ENCODE measurements at places on chromosomes 5 and 9.

DNA sequence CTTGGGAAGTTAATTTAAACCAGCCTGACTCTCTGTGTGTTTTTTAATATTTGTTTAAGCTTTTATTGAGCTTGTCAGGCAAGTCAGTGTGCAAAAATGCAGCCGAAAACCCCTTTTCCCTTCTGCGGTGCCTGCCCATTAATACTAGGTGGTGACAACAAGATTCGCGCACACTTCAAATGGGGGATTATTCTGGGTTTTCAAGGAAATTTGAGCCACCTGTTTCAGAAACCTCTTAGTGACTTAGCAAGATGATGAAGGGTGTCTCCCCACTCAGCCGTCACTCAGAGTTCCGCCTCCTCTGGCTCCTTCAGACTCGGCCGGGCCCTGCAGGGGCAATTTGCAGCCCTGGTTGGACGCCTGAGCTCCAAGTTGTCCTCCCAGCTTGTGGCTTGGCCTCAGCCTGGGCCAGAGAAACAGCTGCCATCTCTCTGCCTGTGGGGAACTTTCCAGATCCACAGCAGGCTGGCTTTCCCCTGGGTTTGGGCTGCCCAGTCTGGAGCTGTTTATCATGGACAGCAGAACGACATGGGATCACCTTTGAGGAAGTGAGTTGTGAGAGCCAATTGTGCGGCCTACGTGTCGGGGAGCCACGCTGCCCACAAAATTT is 75.9 kb downstream of the SPRY4 start:
- DNase-seq: no peak

GRCh38 chr5:39138892-39139291 is 64.7 kb upstream of the RICTOR start:
- DNase-seq: no peak

DNA sequence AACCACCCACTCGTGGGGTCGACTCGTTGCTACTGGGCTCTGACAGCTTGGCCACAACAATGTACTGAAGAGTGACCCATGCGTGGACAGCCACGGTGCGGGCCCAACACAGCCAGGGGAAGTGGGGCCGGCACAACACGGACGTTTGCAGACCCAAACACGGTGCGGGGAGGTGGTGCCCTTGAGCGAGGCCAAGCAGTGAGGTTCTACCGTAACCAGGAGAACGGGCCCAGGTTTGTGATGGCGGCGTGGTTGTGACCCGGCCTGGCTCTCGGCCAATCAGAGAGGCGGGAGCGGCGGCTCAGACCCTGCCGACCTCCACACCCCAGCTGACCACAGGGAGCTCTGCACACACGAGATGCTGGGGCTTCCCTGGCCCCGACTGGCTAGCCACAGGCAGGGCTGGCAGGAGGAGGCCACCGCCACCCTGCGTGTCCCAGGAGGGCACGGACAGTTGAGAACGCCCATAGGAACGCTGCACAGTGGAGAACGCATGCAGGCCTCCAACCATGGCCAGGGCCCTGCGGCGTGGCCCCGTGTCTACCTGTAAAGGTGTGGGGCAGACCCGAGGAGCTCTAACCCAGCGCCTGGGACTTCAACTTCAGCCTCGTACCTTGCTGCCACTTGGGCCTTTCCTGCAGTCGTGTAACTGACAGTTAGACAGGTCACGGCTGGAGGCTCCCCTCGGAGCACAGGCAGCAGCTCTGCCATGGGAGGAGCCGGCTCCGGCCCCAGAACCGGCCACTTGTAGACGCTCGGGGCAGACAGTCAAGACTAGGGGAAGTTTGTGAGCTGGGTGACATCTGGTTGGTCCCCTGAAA is 13.7 kb downstream of the BRD3 start:
- no peak for DNase-seq

DNA sequence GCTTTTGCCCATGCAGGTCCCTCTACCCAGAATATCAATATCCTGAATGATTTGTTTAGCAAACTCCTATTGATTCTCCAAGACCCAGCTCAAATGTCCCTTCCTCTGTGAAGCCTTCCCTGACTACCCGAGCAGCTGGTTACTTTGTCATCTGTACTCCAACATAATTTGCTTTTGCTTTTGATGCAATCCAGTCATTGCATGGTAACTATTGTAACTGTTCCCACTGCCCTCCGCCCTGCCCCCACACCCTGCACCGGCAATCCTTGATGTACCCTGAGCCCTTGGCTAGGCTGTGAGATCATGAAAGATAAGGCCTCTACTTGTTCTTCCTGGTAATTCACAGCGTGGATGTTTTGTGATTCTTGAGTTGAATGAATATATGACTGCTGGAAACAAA is 119.9 kb upstream of the BOD1 start:
- DNase-seq: no peak

GRCh38 chr9:110319781-110320492 is 17.7 kb downstream of the TXNDC8 start:
- DNase-seq: no peak

GRCh38 chr5:74035521-74035937 is 409.5 kb downstream of the ARHGEF28 start:
- DNase-seq: no peak

DNA sequence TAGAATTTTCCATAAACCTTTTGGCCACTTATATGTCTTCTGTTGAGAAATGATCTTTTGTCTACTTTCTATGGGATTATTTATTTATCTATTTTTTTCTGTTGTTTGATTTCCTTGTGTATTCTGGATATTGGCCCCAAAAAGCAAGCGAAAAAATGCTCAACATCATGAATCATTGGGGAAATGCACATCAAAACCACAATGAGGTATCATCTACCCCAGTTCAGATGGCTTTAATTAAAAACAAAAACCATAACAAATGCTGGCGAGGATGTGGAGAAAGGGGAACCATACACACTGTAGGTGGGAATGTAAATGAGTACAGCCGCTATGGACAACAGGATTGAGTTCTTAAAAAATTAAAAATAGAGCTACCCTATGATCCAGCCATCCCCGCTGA is 125.0 kb upstream of the LPCAT1 start:
- DNase-seq: no peak
